ENCODE measurements at places on chromosomes 7 and 10.

DNA sequence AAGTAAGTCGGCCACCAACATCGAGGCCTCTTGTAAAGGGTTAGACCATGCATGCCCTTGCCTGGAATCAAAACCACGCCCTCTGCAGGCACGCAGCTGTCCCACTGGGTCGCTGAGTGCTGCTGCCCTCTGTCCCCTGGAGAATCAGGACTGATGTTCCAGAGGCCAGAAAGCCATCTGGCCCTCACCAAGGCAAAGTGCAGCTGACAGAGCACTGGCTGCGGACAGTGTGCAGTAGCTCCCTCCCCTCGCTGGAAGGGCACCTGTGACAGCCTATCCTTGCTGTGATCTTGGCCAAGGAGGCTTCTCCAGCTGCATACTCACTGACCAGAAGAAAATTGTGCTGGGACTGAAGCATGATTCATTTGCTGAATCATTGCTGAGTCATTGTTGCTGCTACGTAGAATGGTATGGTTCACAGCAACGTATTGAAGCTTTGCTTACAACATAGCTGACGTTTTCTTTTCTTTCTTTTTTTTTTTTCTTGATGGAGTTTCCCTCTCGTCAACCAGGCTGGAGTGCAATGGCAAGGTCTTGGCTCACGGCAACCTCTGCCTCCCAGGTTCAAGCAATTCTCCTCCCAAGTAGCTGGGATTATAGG lies 30.4 kb downstream of the DDC start:
- no peak for DNase-seq

DNA sequence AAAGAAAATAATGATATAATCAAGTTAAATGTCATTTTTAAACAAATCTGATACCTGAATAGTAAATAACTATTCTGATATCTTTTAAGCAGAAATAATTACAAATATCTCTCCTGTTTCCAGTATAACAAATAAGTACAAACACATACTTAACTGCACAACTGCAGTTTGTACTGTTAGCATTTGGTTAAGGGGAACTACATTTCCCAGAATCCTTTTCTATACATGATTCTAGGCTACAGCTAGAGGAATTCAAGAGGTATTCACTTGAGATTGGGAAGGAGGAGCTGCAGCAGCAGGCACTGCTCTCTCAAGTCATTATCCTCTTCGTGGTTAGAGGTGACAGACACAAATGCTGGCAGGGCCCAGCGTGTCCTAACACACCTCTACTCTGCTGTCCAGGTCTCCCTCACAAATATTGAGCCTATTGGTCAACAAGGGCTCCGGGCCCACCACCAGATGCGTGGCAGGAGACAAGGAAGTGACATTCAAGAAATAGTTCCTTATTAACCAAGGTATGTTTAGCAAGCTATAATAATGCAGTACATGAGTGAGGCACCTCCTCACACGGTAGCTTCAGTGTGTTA lies 255.1 kb upstream of the MKLN1 start:
- DNase-seq, result no peak

DNA sequence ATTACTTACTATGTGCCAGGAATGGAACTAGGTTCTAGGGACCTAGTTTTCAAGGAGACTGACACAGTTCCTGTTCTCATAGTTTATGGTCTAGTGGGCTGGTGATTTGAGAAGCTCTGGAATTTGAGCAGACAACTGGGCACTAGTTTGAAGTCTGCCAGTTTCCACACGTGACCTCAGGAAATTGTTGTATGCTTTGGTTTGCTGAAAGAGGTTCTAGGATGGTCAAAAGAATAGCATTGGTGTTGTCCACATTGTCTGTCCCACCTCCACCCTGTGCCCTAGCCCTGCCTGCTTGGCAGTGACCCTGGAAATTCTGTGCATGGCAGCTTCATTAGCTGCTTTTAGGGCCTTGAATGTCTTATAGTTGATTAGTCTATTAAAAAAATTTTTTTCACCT lies 28.7 kb downstream of the GBF1 start:
- no peak for DNase-seq

GRCh38 chr10:43623351-43623750 lies 17.1 kb downstream of the ZNF485 start:
- no peak for DNase-seq

- DNase-seq, result no peak
These were observed 50.3 kb downstream of the LRRC4 start for GRCh38 chr7:127980901-127981300.

DNA sequence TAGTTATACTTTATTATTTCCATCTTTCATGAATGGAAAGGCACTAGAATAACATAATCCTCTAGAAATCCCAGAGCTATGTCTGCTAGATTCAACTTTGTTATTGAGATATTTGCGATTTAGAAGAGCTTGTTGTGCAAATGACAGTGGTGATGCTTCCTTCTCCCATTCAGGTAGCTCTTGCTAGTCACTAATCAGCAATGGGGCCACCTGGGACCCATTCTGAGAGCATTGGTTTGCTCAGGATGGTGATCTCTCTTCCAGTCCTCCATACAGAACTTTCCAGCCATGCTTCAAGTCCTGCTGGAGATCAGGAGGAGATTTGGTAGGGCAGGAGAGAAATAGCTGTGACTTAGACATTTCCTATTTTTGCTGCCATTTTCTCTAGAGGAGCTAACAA lies 65.8 kb upstream of the WNT16 start:
- no peak for DNase-seq

- no peak for DNase-seq
These were observed 106.2 kb downstream of the REEP3 start for GRCh38 chr10:63627396-63627795.
